ENCODE measurements at places on chromosomes 1 and 21.

- DNase-seq = peak; percentile 85
These were observed 18.7 kb downstream of the MFSD2A start for GRCh38 chr1:39973503-39974135.

GRCh38 chr1:217911908-217912307 lies 280.8 kb downstream of the SPATA17 start:
- no peak for DNase-seq

GRCh38 chr1:173342736-173343135 lies 134.4 kb upstream of the PRDX6 start:
- peak; percentile 55 for DNase-seq

DNA sequence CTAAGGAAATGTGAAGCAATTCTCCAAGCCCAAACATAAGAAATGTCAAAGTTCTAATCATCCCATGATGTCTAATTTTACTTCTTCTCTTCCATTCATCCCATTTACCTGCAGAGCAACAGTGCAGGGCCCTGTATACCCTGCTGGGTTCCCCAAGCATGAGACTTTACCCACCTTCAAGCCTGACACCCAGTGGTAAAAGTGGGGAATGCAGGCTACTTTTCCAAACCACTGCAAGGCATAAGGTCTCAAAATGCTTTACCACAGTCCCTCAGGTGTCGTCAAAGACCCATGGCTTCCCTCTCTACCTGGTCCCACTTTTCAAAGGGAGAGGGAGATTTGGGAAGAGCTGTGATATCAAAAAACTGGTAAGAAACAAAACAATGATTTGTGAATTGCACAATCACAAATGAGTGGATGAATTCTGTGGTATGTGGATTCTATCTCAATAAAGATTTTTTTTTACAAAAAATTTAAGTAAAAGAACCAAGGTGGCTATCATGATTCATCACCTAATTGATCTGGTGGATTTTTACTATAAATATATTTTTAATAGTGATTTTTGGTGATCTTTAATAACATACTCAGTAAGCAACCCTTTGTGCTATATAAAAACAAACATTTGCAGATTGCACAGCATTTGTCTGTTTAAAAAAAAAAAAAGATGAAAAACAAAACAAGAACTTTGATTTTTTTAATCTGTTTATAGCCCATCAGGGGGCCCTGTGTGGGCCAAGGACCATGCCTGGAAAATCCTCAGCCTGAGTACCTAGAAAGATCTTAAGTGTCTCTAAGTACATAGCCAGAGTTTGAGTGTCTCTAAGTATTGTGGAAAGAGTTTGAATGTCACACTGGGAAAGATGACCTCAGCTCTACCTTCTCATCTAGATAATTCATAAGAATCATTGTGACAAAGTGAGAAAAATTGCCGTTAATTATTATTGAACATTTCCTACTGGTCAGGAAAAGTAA lies 73.1 kb upstream of the GJB5 start:
- peak; percentile 37 for DNase-seq

GRCh38 chr1:245501633-245502032 lies 346.8 kb downstream of the KIF26B start:
- peak; percentile 27 for DNase-seq

DNA sequence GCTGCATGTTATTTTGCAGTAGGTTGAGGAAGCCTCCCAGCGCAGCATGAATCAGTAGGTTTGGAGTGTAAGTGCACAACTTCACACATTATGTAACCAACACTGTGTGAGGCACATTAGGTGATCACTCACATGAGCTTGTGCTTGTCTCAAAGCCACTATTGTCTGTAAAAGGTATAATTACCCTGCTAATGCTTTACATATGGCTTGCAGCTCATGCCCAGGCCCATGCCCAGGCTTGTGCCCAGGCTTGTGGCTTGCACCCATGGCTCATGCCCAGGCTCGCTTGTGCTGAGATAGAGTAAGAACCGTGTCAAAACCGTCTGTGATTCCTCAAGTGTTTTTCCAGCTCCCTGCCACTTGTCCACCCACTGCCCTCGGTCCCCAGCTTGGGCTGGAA lies 596.3 kb downstream of the LTN1 start:
- no peak for DNase-seq

- no peak for DNase-seq
These were observed 8.0 kb upstream of the ATP1A2 start for GRCh38 chr1:160107512-160107911.

DNA sequence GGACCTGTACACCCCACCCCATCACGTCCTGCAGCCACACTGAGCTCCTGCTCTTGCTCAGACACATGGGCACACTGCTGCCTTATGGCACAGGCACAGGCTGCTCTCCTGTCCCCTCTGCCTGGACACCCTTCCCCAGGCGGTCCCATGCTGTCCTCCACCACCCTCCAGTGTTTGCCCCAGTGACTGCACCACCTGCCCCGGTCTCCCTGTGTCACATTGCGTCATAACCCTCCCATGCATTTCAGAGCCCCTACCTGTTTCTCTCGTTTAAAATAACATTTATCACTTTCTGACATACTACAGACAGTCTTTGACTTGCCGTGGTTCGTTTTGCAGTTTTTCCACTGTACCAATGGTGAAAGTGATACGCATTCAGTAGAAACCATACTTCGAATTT lies 159.2 kb downstream of the CAMTA1 start:
- no peak for DNase-seq

GRCh38 chr1:99570486-99571089 lies 75.3 kb upstream of the PALMD start:
- DNase-seq = no peak

GRCh38 chr21:42276526-42277154 lies 38.6 kb downstream of the TFF3 start:
- no peak for DNase-seq

GRCh38 chr1:18998016-18998724 lies 41.7 kb upstream of the IFFO2 start:
- DNase-seq = no peak

DNA sequence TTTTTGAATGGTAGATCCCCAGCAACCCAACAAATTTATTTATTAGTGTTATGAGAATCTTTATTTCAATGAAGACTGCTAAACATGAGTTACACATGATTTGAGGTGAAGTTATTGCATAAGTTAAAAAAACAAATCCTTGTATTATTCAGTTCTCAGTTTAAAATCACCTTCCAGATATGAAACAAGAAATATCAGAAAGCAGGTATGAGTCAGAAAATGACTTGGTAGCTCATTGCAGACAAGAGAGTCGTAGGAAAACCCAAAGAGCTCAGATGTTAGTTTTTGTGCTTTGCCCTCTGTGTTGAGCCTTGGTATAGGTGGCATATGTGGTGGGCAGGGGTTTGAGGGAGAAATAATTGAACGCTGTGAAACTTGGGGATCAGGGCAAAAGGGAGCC lies 339.4 kb downstream of the BRINP3 start:
- DNase-seq = no peak

GRCh38 chr1:159756397-159756796 lies 24.4 kb upstream of the DUSP23 start:
- DNase-seq = peak; percentile 67

DNA sequence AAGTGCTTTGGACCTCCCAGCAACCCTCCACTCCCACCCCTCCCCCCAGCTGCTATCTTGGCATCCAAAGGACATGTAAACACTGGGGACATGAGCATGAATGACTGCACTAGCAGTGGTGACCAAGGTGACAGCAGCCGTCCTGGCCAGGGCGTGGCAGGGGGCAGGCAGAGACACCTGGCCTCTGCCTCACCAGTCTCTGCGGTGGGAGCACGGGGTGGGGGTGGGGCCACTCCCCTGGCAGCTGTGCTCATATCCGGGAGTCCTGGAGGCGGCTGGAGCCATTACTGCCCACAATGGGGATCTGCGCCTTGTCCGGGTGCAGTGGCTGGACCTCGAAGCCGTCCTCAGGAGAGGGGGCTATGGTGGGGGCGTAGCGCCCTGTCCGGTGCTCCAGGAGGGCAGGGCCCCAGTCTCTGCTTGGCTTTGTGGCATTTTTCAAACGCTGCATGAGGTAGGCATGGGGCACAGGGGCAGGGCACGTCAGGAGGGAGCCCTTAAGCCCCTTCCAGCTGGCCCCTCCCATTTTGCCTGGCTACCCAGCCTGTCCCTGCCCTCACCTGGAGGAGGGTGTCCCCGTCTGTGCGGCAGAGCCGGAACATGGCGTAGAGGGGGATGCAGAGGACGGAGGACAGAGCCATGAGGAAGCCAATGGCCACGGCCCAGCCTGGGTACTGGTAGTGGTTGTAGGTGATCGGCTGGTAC lies 6.0 kb downstream of the CCDC24 start:
- no peak for DNase-seq

GRCh38 chr1:210143465-210144062 lies 89.0 kb upstream of the SERTAD4 start:
- DNase-seq = peak; percentile 79

DNA sequence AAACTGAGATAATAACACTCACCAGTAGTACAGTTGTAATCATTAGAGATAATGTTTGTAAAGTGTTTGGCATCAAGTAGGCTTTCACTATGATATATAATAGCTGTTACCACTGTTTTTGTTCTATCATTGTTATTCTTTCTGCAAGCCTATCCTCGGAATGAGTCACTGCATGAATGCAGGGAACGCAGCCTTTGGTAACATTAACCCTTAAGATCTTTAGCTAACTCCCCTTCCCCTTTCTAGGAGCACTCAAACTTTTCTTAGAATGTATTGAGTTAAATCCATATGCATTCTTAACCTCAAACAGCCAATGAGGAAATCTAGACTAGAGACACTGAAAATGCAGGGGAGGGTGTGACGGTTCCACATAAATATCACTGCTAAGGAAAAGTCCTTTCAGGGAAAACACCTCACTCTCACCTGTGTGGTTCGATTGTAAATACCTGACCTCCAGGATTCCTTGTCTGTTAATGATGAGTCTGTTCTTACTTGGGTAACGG lies 467.3 kb downstream of the SETD4 start:
- no peak for DNase-seq

DNA sequence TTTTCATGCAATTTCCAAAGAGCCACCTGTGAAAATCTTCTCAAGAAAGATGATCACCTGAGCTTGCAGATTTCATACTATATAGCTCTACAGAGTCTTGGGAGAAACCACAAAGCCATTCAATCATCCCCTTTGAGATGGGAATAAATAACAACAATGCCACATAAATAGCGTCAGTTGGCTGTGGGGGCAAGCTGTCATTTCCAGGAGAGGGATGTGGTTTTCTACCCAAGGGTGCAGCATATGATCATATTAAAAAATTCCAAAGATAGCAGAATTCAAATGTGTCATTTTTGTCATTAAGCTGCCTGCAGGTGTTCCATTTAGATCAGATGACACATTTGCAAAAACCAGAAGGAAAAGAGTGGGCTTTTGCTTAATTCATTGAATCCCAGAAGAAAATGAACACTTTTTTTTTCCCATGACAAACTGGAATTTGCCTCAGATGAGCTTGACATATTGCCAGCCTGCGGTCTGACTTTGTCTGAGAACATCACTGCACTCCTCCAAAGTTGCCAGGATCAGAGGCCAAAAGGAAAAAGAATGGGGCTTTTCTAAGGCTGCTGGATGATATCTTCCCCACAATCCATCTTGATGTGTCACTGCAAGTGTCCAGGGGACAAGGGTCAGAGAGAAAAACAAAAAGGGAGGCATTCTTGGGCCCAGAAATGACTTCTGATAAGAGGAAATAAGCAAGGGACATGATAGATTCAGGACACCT lies 314.1 kb upstream of the USP25 start:
- DNase-seq = no peak

DNA sequence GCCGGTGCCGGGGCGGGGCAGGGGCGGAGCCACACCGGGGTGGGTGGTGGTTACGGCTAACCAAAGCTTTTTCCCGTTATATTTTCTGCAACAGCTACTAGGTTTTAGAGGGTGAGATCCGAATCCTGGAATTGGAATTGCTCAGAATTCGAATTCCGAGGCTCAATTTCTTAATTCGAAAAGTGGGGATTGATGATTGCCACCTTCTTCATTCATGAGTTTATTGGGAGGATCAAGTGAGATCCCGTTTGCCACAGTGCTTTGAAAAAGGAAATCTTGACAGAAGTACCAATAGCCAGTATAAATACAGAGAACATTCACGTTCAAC lies 207 bp upstream of the SVBP start:
- DNase-seq = no peak

GRCh38 chr1:159079525-159079924 lies 3.0 kb upstream of the AIM2 start:
- DNase-seq = peak; percentile 40

- DNase-seq = no peak
These were observed 44.6 kb downstream of the RASSF5 start for GRCh38 chr1:206551986-206552326.

DNA sequence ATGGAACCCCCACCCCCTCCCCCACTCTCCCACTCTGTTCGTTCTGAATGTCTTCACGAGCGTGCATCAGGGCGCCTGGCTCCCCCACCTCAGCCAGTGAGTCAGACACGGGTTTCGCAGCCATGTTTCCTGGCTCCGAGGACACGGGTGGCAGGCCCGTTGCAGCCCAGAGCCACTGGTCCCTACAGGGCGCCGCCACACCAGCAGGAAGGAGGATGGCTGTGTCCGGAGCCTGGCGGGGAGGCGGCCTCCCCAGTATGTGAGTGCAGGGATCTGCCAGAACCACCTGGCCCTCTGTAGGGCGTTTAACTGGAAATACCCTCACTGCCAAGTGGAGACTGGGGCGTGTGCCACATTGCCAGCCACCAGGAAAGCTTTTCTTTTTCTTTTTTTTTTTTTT lies 18.5 kb downstream of the CSTB start:
- no peak for DNase-seq

DNA sequence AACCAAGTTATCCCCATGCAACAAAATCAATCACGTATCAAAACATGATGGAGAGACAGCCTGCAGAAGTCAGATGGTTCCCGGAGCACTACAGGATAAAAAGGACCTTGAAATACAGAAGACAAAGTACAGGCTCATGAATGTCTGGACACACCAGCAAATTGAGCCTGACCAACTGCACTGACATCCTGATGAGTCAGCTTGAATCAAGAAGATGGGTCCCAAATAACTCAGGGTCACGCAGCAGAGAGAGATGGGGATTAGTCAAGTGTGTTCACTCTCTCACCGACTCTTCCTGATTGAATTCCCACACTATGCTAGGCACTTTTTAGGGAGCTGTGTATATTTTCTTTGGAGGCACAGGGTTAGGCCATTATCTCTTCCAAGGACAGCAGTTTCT lies 71.1 kb upstream of the DIRAS3 start:
- no peak for DNase-seq

GRCh38 chr21:42632771-42633690 lies 20.4 kb upstream of the PDE9A start:
- DNase-seq = no peak

- no peak for DNase-seq
These were observed 36.3 kb downstream of the NRDC start for GRCh38 chr1:51842261-51842660.

DNA sequence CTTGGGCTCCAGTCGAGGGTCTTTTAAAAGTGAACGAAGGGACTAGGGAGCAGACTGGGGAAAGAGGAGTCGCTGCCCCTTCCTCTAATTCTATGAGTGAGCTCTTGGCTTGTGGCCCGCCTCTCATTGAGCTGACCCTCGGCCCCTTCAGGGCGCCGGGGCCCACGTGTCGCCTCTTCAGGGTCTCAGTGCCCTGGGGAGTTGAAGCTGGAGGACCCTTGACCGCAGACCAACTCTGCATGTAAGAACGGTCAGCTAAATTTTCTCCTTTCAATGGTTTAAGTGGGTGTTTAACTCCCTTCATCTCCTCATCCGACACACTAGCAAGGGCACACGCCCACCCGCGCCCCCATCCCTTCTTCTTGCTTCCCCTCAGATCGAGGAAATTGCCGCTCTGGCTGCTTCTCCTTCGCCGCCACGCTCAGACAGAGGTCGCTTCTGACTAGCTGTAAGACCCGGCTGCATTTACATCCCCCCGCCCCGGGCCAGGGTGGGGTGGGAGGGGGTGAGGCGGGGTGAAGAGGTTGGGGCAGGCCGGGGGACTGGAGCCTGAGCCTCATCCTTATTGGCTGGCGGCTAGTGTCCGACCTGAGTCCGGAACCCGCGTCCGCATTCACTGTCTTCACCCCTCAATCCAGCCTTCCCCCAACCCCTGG lies 10.9 kb downstream of the NR5A2 start:
- no peak for DNase-seq
